ENCODE measurements at places on chromosomes 7 and 10. TPM values are rescaled to one million over a fixed set of nuclear protein-coding genes. Genes with fewer than 3 reads are reported as not detected.

CLRN3 gene
- total RNA-seq: 1.1 TPM

DNAH11 gene
- 2.0 TPM for total RNA-seq

RELN gene
- 4.3 TPM for total RNA-seq

PCGF6 gene
- total RNA-seq: 21.6 TPM

EIF4EBP2 gene
- 168 TPM for total RNA-seq

TMEM176B gene
- total RNA-seq: 31.4 TPM

DOCK4 gene
- 2.0 TPM for total RNA-seq

PAX4 gene
- total RNA-seq: not detected

GNGT1 gene
- 0.54 TPM for total RNA-seq

PON1 gene
- total RNA-seq: not detected

PDZD7 gene
- total RNA-seq: 1.5 TPM

COL1A2 gene
- 2.6 TPM for total RNA-seq

CHCHD2 gene
- total RNA-seq: 459 TPM

AGAP3 gene
- 70.2 TPM for total RNA-seq

AMZ1 gene
- total RNA-seq: 0.11 TPM

PRRT4 gene
- total RNA-seq: 0.43 TPM

ANKRD30A gene
- total RNA-seq: not detected

SPDYE8 gene
- not detected for total RNA-seq

GTF2IRD1 gene
- 54.6 TPM for total RNA-seq

SSC4D gene
- total RNA-seq: 1.6 TPM

ITIH5 gene
- 0.51 TPM for total RNA-seq

CBLL1 gene
- total RNA-seq: 39.1 TPM

LRRC18 gene
- total RNA-seq: not detected

CCDC172 gene
- total RNA-seq: not detected

RGR gene
- total RNA-seq: not detected

PKD2L1 gene
- not detected for total RNA-seq

TLX1 gene
- total RNA-seq: 2.3 TPM

RNF32 gene
- 26.0 TPM for total RNA-seq

ASAH2 gene
- total RNA-seq: 7.3 TPM

HECW1 gene
- 1.7 TPM for total RNA-seq

CACNB2 gene
- total RNA-seq: 0.98 TPM

VWA2 gene
- 1.2 TPM for total RNA-seq

ACHE gene
- 19.0 TPM for total RNA-seq

HOXA13 gene
- 0.68 TPM for total RNA-seq

TMEM106B gene
- total RNA-seq: 38.6 TPM

LGI1 gene
- 1.1 TPM for total RNA-seq

RTKN2 gene
- 36.2 TPM for total RNA-seq

HOXA11 gene
- 0.53 TPM for total RNA-seq

GIMAP4 gene
- not detected for total RNA-seq

TMEM130 gene
- total RNA-seq: not detected

ATOH7 gene
- total RNA-seq: 0.54 TPM

SYT15B gene
- total RNA-seq: 0.11 TPM

CRYGN gene
- not detected for total RNA-seq

KIN gene
- 27.9 TPM for total RNA-seq

TRDMT1 gene
- total RNA-seq: 11.0 TPM

DPY19L1 gene
- 12.9 TPM for total RNA-seq

GTPBP4 gene
- 175 TPM for total RNA-seq

IL6 gene
- not detected for total RNA-seq

BUB3 gene
- total RNA-seq: 129 TPM

FAM221A gene
- 19.1 TPM for total RNA-seq

MORN4 gene
- total RNA-seq: 9.7 TPM

GPR15LG gene
- total RNA-seq: not detected

HOXA5 gene
- total RNA-seq: 4.9 TPM

TMEM229A gene
- total RNA-seq: 0.88 TPM

GATAD1 gene
- total RNA-seq: 38.2 TPM

C10orf143 gene
- not detected for total RNA-seq

MAD1L1 gene
- 58.6 TPM for total RNA-seq

USP54 gene
- 43.5 TPM for total RNA-seq

TRPV5 gene
- not detected for total RNA-seq

All from Caco-2 (cell line).